ENCODE measurements at places on chromosomes 11 and 22. TPM values are rescaled to one million over a fixed set of nuclear protein-coding genes. Genes with fewer than 3 reads are reported as not detected.

REXO2 gene
- total RNA-seq = 134 TPM

VPREB3 gene
- not detected for total RNA-seq

CARNS1 gene
- total RNA-seq = 6.0 TPM

TRIM66 gene
- 3.9 TPM for total RNA-seq

NEU3 gene
- 2.9 TPM for total RNA-seq

- no peak for DNase-seq
Observed at GRCh38 chr22:45768490-45768889, 96.9 kb downstream of the ATXN10 start.

DNA sequence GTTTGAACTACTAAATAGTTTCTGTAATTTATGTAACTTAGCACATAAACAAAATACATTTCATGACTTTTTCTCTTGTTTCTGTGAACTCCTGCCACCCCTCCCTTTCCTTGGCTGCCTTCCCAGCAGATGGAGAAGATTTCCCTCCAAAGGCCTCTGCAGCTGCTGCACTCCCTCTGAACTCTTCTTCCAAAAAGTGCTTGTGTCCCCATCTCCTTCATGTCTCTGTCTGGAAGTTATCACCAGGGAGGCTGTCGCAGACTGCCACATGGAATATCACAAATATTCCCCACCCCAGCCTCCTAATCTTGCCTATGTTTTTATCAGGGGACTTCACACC is 1068.3 kb downstream of the OPCML start:
- no peak for DNase-seq

DNA sequence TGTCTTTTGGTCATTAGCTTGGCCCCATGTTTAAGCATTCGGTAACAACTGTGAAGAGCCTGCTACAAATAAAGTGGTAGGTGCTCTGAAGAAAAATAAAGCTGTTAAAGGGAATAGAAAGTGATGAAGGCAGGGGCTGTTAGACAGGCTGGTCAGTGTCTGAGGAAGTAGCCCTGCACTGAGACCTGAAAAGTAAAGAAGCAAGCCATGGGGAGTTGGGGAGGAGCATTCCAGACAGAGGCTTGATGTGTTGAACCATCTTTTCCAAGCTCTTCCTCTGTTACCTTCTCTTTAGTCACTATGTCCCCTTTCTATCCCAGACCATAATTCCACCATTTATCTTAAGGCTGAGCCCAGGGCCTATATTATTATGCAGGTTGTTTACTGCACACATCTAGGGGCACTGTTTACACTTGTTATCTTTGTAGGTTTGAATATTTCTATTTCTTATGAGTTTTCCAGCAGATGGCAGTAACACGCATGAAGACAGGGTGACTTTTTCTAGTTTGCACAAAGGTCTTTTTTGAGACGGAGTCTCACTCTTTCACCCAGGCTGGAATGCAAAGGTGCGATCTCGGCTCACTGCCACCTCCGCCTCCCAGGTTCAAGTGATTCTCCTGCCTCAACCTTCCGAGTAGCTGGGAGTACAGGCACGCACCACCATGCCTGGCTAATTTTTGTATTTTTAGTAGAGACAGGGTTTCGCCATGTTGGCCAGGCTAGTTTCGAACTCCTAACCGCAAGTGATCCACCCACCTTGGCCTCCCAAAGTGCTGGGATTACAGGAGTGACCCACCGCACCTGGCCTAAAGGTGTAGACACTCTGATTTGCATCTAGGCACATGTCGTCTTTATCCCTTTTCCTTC is 23.0 kb downstream of the ZFTA start:
- DNase-seq = no peak

GRCh38 chr11:32820497-32820896 is 9.2 kb upstream of the PRRG4 start:
- no peak for DNase-seq

DNA sequence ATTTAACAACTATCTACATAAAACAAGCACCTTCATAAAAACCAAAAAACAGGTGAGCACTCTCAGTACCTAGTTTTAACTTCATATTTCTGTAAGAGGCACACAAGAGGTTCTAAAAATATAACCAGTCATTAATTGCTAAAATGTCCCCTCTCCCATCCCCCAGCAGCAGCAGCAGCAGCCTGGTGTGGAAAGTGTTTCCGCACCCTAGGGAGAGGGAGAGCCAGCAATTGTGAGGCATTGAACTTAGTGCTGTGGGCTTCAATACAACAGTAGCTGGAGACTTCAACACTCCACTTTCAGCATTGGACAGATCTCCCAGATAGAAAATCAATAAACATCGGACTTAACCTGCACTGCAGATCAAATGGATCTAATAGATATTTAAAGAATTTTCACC is 1158.5 kb downstream of the JRKL start:
- no peak for DNase-seq

DNA sequence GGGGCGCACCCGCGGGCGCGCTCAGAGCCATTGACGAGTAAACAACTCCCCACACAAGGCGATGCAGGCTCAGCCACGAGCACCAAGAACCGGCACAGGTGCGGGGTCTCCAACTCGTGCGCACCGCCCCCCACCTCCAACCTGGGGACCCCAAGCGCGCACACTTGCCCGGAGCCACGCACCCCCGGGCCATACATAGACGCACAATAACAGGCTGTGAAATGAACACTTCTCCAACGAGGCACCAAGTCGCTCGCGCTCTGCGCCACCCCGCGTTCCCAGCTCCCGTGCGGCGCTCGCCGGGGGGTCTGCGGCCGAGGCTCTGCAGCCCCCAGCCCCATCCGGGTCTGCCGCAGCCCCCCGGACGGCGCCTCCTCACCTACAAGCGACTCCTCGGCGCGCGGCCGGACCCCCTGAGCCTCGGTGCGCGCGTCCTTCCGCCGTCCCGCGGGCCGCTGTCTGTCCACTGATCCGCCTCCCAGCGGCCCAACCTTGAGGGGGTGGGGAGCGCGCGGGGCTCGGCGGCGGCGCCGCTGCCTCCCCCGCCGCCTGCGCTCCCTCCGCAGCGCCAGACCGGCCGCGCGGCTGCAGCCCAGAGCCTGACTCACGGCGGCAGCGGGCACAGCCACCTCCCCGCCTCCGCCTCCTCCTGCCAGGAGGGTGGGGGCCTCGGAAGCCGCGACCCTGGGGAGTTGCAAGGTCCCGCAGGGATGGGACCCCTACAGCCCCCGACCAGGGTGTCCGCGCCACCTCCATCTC is 1.6 kb downstream of the IFITM10 start:
- peak; percentile 77 for DNase-seq

- DNase-seq = no peak
Observed at GRCh38 chr11:34213366-34213765, 107.9 kb downstream of the NAT10 start.

GRCh38 chr11:130198964-130199363 is 39.4 kb downstream of the ST14 start:
- DNase-seq = no peak

GRCh38 chr11:111606986-111607385 is 4.7 kb downstream of the SIK2 start:
- no peak for DNase-seq

DNA sequence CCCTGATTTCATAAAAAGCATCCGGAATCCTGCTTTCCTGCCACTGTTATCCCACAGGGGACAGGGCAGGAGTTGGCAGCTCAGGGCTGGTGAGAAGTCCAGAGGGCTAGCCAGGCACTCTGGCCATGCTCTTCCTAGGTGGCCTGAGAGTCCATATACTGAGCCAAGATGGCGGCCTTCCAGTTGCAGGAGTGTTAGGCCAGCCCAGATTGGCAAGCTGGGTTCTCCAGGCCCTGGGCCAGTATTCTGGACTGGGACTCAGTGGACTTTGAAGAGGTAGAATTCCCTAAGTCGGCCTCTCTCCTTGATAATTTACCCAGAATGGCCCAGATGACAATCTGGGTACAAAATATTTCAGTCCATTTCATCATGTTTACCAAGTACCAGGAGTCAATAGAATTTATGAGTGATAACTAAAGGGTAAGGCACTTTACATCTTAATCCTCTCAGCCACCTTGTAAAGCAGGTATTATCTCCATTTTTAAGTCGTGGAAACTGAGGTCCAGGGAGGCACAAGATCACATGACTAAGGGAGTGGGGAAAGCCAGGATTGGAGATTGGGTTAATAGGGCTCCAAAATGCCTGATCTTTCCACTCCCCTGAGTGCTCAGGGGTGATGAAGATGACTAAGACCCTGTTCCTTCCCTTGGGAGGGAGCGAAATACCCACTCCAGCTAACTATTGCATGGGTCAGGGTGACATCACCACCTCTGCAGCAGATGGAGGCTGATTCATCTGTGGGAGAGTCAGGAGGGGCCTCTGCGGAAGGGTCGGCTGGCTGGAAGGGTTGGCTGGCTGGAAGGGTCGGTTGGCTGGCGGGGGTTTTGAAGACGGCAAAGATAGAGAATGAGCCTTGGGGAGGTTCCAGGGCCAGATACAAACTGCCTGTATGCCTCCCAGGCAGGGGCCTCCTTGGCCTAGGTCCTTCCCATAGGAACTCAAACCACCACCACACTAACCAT is 1.2 kb upstream of the MICALL1 start:
- peak; percentile 40 for DNase-seq

GRCh38 chr11:100942016-100942415 is 187.6 kb downstream of the PGR start:
- DNase-seq = no peak

DNA sequence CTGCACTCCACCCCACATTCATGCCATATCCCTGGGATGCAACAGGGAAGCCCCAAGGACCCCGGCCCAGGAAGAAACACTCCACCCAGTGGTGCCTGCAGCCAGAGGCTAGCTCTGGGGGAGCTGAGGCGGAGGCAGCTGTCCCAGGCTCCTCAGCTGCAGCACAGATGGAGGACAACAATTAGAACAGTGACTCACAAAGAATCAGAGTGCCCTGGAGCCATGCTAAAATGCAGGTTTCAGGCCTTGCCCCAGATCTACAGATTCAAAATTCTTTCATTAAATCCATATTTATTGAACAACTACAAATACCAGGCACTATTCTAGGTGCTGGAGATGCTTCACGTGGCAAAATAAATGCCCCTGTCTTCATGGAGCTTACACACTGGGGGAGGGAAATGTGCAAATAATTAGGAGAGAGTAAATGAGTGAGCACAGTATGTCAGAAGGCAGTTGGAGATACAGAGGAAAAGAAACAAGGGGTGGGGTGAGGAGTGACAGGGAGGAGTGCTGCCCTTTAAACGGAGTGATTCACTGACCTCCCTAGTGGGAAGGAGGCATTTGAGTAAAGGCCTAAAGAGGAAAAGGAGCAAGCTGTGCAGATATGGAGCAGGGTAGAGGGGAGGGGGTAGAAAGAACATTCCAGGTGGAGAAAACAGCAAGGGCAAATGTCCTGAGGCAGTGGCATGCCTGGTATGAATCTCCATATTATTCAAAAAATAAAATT is 73.3 kb upstream of the CSNK2A3 start:
- no peak for DNase-seq

- peak; percentile 69 for DNase-seq
Observed at GRCh38 chr22:17972385-17973191, 51.8 kb downstream of the MICAL3 start.

DNA sequence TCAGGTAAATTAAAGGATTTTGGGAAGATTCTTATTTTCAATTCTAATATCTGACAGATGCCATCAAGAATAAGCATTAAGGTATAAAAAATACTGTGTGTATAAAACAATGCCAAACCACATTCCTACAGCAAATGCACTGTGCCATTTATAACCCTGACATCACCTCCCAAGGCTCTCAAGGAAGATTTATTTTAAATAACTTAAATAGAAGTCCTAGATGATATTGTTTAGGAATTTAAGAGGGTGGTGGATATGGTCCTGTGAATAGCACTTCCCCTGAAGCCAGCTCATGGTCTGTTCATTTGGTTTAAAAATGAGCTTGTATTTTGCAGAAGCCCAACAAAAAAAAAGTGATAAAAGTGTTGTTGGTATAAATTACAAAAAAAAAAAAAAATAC is 32.1 kb downstream of the PPIL2 start:
- DNase-seq = no peak

DNA sequence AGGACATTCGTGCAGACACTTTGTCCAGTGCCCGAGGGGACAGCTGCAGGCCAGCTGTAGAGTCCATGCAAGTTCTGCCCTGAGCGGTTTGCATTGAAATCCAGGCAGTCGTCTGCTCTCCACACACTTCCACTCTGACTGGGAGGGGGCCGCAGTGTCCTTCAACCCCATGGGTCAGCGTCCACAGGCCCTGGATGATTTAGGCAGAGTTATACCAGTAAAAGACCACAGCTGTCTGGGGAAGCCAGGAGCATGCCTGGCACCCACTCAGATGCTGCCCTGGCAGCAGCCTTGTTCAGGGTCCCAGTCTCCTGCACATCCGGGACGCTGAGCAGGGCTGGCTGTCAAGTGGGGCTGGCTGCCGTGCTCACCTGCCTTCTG is 26.5 kb downstream of the KRTAP5-5 start:
- DNase-seq = peak; percentile 47

GRCh38 chr22:45575607-45576272 is 73.1 kb downstream of the FBLN1 start:
- DNase-seq = no peak

DNA sequence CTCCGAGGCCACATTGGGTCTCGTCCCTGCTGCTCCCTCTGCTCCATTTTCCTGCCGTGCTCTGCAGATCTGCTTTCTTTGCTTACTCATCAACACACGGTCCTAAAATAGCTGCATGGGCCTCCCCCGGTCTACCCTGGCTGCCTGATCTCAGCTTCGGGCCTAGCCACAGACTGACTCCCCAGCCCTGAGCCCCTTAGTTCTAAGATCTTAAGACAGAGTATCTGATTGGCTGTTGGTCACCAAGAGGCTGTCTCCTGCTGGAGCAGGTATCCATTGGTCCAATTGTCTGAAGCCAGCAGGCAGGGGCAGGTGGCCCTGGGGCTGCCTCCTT is 53.7 kb upstream of the NECTIN1 start:
- DNase-seq = no peak

- DNase-seq = no peak
Observed at GRCh38 chr11:61699737-61700160, 19.6 kb downstream of the DAGLA start.

GRCh38 chr22:28670756-28671155 is 8.9 kb downstream of the TTC28 start:
- no peak for DNase-seq

DNA sequence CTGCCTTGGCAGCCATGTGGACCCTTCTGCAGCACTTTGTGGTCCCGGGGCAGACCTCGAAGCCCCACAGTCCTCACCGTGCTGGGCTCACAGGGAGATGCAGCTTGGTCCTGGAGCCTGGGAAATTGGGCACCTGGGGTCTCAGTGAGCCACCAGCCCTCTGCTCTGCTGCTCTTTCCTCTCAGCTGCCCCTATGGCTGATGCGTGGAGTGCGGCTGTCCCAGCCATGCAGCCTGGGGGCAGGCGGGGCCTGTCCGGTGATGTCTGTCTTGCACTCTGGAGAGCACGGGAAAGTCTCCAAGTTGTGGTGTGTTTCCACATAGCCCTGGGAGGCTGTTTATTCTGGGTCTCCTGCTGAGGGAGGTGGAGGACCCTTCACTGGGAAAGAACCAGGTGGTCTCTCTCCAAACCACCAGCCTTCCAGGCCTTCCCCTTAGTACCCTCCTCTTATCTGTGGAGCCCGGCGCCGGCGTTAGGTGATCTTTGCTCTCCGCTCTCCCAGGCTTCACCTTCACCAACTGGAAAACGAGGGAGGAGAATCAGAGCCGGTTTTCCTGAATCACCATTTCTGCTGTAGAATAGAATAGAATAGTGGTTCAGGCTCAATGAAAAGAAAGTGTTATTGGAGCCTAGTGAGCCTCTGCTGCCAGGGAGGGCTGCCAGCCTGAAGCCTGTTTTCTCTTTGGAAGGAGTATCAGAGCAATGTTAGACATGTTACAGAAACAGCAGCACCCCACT is 41.2 kb upstream of the GRAMD4 start:
- no peak for DNase-seq

- DNase-seq = no peak
Observed at GRCh38 chr22:17047656-17048055, 37.1 kb upstream of the IL17RA start.
